Right lobe of liver (tissue), 6 donors: ENCODE measurements at places on chromosomes 2 and 18. TPM values are rescaled to one million over a fixed set of nuclear protein-coding genes. Genes with fewer than 3 reads are reported as not detected.

DNA sequence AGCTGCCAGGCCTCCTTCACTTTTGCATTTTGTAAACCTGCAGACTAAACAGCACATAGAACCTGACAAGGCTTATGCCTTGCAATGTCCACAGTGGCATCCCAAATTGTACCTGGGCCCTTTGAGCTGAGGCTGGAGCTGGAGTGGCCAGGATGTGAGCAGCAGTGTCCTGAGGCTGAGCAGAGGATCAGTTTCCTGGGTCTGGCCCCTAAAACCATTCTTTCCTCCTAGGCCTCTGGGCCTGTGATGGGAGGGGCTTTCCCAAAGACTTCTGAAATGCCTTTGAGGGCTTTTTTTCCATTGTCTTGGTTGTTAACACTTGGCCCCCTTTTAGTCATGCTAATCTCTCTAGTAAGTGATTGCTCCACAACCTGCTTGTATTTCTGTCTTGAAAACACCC, 32.8 kb downstream of the FSIP2 start:
- no peaks in the 10 kb centered on the region for H3K27me3 ChIP-seq
- H3K4me1 ChIP-seq, result no peaks in the 10 kb centered on the region
- H3K27ac ChIP-seq, result no peak overlapping the region

- no peak overlapping the region for H3K27ac ChIP-seq
- no peaks in the 10 kb centered on the region for H3K4me1 ChIP-seq
- no peak for DNase-seq
- no peak overlapping the region for H3K4me3 ChIP-seq
- H3K36me3 ChIP-seq, result no peaks in the 10 kb centered on the region
These were observed 13.1 kb downstream of the SOS1 start for GRCh38 chr2:39107724-39108273.

CRYGD gene
- not detected for total RNA-seq

GRCh38 chr2:16373341-16373740, 292.3 kb downstream of the CYRIA start:
- H3K27me3 ChIP-seq, result no peaks in the 10 kb centered on the region
- no peaks in the 10 kb centered on the region for H3K4me1 ChIP-seq
- no peaks in the 10 kb centered on the region for H3K36me3 ChIP-seq
- no peak overlapping the region for H3K4me3 ChIP-seq
- no peak overlapping the region for H3K27ac ChIP-seq

- H3K4me3 ChIP-seq, result no peak overlapping the region
- no peak overlapping the region for H3K27ac ChIP-seq
- H3K27me3 ChIP-seq, result no peaks in the 10 kb centered on the region
- DNase-seq, result no peak
These were observed 15.4 kb downstream of the PPM1B start for GRCh38 chr2:44184106-44184505.

SALL3 gene
- total RNA-seq, result not detected

DNA sequence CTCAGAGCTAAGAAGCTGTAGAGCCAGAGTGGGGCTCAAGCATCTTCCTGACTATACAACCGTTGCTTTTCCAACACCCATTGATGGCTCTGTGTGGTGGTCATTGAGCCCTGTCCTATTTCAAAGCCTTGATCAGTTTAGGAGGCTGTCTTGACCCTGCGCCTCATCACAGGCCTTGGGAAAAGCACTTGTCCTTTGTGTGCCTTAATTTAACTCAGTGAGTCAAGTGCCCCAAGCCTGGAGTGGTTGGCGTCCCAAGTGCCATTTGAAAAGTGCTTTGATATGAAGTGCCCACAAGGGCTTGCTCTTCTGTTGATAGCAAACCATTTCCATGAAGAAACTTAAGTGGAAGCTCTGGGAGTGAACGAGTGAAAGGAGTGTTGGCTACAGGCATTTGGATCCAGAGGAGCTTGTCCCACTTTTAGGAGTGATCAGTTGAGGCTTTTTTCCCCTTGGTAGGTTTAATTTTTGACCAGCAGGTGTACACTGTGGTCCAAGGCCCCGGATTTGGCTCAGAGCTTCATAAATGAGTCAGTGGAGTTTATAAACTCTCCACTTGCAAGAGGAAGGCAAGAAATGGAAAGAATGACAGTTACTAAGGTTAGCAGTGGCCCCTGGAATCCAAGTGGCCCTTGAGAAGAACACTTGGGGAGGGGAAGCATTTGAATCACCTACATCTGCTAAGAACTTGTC, 50.3 kb downstream of the ACTR2 start:
- H3K4me1 ChIP-seq, result peaks cover 3% of the 10 kb centered on the region
- no peak overlapping the region for H3K27ac ChIP-seq
- no peaks in the 10 kb centered on the region for H3K36me3 ChIP-seq
